ENCODE measurements at places on chromosomes 3 and 15.

DNA sequence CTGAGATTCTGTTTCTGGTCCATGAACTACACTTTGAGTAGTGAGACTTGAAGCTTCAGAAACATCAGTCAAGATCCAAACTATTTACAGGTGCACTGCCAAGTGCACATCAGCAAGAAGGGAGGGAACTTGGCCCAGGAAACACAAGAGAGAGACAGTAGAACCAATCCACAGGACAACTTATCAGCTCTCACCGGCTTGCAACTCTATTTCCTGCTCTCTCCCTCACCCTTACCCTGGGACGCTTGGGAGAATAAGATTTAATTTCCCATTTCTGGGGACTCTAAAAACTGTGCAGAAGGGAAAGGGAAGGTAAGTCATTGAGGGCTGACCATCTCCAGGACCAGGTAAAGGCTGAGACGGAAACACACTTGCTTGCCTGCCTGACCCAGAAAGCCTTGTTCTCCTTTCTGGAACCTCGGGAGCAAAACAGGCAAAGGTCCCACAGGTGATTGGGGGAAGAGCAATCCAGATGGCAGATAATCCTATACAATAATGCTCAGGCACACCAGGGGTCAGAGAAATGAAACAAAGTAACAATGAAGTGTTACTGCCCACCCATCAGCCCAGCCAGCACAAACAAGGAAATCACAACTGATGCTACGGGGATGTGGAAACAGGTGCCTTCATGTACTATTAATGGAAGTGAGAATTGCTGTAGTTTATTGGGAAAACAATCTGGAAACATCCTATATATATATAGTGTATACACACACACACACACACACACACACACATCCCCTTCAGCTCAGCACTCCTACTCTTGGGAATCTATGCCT lies 154.4 kb downstream of the XXYLT1 start:
- no peak for DNase-seq

DNA sequence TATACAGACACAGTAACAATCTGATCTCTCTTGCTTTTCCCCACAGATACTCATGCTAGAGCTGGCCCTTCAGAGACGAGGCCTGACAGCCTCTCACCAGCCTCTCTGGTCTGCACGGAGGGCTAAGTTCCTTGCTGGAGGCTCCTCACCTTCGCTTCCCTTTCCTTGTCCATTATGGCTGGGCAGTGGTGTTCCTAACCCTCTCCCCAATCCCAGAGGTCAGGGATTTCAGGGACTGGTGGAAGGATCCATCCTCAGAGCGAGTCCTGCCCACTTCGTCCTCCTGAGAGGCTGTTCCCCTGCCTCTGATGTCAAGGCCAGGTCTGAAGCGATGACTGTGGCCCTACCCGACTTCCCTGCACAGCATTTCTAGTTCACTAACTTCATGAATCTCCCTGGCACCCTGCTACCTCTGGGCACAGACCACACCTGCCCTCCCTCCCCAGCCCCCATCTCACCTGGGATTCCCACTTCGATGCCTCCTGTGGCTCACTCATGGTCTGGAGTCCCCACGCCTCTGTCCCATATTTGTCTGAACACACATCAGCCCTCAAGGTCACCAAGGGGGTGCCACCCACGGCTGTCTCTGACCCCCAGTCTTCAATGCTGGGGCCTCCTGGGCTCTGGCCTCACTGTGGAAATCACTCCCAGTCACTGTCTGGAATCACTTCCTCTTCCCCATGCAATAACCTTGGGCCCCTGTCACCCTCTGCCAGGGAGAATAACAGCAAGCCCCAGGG lies 124.9 kb upstream of the PRR20G start:
- no peak for DNase-seq

GRCh38 chr3:135013206-135013605 lies 218.1 kb downstream of the EPHB1 start:
- DNase-seq: no peak

DNA sequence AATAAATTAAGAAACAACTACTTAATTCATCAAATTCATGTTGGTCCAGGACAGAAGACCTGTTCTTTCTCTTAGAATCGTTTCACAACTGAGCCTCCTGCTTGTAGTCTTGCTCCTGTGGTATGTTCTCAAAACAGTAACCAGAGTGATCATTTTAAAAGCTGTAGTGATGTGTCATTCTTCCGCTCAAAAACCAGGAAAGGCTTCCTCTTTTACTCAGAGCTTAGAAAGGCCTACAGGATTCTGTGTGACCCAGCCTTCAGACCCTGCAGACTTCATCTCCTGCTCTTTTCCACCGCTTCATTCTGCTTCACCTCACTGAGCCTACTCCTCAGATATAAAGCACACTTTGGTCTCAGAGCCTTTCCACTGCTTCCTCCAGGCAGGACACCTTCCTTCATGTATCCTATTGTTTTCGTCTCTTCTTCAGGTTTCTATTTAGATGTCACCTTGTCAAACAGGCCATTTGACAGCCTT lies 22.7 kb downstream of the ST6GAL1 start:
- no peak for DNase-seq

DNA sequence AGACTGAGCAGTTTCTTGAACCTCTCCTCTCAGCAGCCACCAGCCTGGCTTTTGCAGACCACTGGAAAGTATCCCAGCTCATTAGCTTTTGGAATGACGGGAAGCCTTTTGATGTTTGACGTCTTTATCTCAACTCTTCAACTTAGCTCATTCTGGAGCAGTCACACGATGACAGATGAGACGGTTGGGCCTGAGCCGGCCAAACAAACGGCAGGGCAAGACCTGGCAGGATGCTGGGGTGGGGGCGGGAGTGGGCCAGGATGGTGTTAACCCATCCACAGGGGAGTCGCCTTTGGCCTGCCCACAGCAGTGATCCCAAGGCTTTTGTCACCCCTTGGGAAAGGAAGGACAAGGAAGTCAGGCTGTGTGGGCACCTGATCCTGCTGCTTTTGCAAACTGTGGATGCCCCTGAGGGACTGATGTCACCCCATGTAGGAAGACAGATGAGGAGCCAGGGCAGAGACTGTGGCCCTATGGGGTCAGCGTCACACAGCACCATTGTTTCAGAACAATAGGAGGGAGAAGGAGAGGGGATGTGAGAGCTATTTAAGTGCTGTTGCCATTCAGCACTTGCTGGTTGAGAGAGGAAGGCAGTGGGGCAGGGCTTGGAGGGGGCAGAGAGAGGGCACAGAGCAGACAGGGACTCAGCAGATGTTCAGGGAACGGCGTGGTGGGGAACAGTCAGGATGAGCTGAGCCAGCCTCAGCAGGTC lies 121.9 kb upstream of the CTDSPL start:
- DNase-seq: no peak

DNA sequence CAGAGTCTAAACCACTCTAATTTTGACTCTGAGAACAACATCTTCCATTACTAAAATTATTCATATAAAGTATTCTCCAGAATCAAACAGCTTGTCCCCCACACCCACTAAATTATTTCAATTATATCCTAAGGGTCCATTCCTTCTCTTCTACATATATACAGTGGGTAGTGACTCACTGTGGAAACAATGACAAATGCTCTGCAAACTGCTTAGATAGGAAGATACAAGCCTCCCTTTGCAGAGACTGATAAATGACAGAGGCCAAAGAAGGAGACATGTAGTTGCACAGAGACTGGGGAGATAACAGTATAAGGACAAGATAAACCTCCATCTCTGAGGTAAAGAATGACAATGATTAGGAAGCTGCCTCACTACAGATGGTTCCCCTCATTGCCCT lies 1087.4 kb downstream of the AGBL1 start:
- DNase-seq: no peak

DNA sequence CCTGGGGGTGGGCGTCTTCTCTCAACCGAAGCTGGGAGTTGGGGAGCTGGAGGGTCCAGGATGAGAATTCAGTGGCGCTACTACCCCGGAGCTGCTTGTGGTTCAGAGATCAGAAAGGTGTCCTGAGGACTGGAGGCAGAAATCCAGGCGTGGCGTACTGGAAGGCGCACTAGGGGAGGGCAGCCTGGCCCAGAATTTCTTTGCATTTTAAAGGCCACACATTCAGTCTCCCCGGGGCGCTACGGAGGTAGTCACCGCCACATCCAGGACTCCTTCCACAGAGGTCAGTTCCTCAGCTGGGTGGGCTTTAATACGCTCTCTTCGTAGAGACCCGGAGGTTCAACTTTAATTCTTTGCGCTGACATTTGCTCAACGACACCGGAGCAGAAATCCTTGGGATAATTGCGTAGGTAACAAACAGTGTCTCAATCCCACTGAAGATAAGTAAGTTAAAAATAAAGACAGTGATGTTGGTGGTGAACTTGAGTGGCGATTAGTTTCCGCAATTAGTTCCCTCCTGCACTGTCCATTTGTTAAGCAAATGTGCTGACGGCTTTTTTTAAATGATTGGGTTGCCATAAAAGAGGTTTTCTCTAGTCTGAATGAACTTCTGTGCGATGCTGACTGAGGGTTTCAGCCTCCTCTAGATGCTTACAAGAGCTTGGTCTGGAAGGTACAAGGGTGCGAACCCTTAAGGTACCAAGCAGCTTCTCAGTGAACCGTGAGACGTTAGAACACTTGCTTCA lies 535 bp downstream of the MCTP2 start:
- DNase-seq: no peak

DNA sequence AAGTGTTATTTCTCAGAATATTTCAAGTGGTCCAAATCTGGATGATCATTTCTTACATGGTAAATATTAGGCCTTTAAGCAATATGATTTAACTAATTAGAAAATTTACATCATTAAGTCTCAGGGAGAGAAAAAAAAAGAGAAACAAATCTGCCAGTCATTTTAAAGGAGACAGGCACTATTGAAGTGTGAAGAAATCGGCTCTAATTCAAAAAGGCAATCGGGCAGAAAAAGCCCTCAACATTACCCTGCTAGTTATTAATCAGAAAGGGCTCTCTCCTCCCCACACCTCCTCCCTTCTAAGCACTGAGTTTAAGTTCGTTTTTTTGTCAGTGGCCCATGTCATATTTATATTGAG lies 215.9 kb downstream of the MEIS2 start:
- no peak for DNase-seq

DNA sequence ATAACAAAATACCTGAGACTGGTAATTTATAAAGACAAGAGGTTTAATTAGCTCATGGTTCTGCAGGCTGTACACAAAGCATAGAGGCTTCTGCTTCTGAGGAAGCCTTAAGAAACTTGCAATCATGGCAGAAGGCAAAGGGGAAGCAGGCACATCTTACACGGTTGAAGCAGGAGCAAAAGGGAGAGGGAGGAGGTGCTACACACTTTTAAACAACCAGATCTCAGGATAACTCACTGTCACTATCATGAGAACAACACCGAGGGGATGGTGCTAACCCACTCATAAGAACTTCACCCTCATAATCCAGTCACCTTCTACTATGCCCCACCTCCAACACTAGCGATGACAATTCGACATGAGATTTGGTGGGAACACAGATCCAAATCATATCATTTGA lies 54.4 kb downstream of the ATP8B4 start:
- DNase-seq: no peak

DNA sequence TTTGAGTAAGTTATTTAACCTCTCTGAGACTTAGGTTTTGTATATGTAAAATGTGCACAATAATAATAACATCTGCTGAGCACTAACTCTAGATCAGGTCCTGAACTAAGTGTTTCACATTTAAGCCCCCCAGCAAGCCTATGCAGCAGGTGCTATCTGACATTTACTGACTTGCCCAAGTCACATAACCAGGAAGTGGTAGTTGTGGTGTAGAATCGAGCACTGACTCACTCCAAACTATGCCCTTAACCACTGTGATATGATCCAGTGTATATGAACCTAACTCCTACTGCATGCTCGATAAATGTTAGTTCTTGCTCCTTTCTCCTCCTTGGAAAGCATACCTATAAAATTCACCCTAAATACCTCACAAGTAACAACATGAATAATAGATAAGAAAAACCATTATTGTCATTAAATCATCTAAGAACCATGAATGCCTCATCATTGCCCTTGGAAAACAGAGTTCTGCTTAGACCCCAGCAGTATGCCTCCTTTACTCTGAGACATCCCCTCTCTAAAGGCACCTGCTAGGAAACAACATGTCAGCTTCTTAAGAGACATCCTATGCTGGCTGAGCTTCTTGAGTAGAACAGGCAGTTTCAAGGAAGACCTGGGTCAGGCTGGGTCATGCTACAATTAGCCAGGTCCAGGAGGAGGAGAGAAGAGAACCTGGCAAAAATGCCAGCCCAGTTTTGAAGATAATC lies 3.0 kb upstream of the SHC4 start:
- no peak for DNase-seq

- DNase-seq: no peak
These were observed 127.3 kb downstream of the IGF1R start for GRCh38 chr15:98775498-98776230.

DNA sequence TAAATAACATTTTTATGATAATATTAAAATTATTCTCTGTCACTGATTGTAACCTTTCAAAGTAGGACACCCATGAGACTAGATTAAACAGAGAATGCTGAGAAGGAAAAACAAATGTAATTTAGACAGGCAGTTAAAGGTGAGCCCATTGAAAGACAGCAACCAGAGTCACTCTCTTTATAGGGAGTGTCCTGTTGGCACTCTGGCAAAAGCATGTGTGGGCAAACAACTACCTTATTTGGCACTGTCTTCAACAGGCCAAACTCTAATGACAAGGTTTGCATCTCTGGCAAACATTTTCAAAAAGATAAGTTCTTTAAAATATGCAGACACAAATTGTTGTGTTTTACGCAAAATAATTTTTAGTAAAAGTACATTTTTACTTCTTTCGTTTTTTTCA lies 29.8 kb downstream of the NFKBIZ start:
- DNase-seq: no peak

DNA sequence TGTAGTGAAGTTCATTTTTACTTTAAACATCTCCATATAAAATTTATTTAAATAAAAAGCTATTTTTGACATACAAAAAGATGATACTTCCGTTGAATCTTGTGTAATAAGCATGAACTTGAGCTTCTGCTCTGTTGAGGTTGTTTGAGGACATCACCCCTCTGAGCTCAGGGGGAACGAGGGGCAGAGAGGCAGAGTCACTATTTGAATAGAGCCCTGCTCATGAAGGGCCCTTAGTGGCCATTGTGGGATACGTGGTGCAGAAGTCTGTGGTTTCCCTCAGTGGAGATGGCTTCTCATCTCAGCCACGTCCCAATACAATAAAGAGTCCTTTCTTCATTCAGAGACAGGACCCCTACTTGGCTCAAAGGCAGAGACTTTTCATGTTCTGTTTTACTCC lies 10.6 kb downstream of the CEMIP start:
- DNase-seq: no peak

DNA sequence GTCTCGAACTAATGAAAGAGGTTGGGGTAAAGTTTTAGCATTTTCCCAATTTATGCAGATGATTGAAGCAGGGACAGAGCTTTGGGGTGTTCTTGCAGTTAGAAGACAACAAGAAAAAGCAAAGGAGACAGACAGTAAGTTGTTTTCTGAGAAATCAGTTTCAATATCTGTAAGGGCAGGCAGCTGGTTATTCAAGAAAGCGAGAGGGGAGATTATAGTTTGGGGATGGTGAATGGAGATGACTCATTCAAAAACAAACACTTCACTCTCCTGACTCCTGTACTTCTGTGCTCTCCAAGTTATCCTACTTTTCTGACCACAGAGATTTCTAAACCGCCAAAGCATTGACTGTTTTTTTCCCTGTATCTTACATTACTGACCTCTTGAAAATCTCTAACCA lies 352.0 kb downstream of the GAP43 start:
- no peak for DNase-seq

GRCh38 chr3:125394406-125394805 lies 19.3 kb upstream of the ZNF148 start:
- DNase-seq: no peak
